ENCODE measurements at places on chromosomes 5 and 9.

- no peak for DNase-seq
Observed at GRCh38 chr5:131378721-131379541, 115.1 kb downstream of the CDC42SE2 start.

- DNase-seq = no peak
Observed at GRCh38 chr5:74017786-74018211, 391.8 kb downstream of the ARHGEF28 start.

GRCh38 chr5:168318240-168318639 lies 26.8 kb downstream of the WWC1 start:
- DNase-seq = peak; percentile 89

- DNase-seq = peak; percentile 73
Observed at GRCh38 chr5:160165137-160166068, 46.2 kb upstream of the PWWP2A start.

DNA sequence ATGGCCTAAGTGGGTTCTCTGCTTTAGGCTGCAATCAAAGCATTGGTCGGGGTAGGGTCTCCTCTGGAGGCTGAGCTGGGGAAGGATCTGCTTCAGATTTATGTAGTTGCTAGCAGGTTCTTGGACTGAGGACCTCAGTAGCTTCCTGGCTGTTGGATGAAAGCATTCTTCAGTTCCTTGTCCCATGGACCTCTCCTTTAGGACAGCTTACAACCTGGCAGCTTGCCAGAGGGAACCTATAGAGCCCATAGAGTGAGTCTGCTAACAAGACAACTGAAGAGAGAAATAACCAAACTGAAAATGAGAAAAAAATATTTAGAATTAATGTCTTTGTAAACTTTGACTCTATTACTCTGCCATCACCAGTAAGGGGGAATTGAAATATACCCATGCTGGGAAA lies 12.4 kb downstream of the MRPS30 start:
- no peak for DNase-seq

GRCh38 chr5:159444441-159445082 lies 114.3 kb upstream of the IL12B start:
- DNase-seq = peak; percentile 15

- DNase-seq = peak; percentile 55
Observed at GRCh38 chr5:43312699-43313034, 545 bp downstream of the HMGCS1 start.

DNA sequence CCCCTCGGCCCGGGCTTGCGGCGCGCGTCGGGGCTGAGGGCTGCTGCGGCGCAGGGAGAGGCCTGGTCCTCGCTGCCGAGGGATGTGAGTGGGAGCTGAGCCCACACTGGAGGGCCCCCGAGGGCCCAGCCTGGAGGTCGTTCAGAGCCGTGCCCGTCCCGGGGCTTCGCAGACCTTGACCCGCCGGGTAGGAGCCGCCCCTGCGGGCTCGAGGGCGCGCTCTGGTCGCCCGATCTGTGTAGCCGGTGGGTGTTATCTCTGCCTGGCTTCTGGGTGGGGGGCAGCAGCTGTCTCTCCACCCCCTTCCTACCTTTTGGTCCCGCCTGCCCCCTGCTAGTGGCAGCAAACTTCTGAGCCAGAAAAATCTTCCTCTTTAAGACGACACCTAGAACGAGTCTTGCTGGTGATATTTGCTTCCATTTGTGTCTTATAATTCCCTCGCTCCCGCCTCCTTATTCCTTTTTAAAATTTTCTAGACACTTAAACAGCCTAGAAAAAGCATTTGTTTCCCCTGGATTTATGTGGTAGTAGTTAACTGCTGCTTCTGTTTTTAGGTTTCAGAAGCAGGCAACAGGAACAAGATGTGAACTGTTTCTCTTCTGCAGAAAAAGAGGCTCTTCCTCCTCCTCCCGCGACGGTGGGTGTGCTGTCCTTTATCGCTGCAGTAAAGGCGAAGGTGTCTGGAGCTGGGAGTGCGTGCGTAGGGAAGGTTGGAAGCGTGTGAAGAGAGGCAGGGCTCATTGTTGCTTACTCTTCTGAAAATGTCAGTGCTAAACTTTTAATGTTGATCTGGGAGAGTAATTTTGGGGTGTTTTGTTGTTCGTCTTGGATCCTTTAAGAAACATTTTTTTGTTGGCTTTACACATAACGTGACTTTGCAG lies 554 bp downstream of the JAK2 start:
- DNase-seq = peak; percentile 68

GRCh38 chr9:111621895-111622480 lies 9.1 kb upstream of the DNAJC25 start:
- DNase-seq = peak; percentile 12

DNA sequence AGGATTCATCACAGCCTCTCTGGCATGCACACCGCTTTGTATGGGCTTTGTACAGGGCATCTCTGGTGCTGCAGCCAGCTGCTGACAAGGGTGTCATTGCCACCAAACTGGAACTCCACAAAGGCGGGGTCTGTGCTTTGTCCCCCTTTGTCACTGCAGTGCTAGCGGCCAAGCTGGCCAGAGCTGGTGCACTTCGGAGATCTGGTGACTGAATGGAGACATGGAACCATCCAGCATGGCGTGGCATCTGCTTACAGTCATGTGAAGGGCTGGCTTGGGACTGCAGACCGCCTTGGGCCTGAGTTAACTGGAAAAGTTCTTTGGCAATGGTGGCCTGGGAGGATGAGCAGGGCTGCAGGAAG lies 18.7 kb upstream of the COL5A1 start:
- no peak for DNase-seq

- no peak for DNase-seq
Observed at GRCh38 chr9:137311986-137312851, 10.1 kb upstream of the NRARP start.

GRCh38 chr5:179906795-179907555 lies 722 bp downstream of the TBC1D9B start:
- no peak for DNase-seq

DNA sequence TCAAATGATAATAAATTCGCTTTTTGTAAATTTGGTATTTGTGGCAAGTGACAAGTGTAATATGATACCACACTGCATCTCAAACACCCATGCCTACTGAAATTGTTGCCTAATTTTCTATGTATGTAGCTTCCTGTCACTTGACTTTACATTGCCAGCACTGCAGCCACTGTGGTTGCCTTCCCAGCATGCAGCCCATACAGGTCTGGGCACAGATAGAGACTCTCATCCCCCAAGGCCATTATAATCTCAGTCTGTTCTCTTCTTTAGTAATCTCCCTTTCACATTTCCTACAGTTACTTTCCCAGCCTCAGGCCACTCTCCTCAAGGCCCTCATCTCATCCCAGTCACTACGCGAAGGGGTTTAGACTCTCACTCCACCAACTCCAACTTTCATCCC lies 1200.6 kb downstream of the PTPRD start:
- no peak for DNase-seq

GRCh38 chr9:76322810-76323209 lies 71.4 kb downstream of the RFK start:
- DNase-seq = no peak

GRCh38 chr5:105640328-105640727 lies 2030.4 kb downstream of the EFNA5 start:
- no peak for DNase-seq

DNA sequence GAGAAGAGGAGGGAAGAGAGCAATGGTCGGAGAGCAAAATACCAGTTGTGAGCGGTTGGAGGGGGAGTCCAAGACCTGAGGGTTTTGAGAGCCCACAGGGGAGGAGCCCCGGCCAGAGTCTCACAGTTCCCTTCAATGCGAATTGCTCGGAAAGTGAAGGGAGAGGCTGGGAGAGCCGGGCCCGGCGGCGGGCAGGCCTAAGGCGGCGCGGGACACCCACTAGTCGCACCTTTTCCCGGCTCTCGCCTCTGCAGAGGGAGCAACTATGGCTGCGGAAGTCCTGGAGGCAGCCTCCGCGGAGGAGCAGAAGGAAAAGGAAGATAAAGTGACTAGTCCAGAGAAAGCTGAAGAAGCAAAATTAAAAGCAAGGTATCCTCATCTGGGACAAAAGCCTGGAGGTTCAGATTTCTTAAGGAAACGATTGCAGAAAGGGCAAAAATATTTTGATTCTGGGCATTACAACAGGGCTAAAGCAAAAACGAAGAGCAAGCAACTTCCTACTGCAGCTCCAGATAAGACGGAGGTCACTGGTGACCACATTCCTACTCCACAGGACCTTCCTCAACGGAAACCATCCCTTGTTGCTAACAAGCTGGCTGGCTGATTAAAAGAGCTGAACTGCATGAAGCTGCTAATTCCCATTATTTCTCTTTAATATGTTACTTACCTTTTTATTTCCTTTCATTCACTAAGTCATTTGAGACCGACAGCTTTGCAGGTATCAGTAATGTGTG lies 6.5 kb upstream of the BTNL3 start:
- no peak for DNase-seq

DNA sequence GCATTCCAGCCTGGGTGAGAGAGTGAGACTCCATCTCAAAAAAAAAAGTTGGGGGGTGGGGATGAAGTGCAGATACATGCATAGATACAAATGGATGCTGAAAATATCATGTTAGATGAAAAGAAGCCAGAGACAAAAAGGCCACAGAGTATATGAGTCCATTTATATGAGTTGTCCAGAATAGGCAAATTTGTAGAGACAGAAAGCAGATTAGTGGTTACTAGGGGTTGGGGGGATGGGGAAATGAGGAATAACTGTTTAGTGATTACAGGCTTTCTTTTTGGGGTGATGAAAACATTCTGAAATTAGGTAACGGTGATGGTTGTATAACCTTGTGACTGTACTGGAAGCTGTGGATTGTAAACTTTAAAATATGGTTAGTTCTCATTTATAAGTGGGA lies 13.8 kb upstream of the LHFPL2 start:
- no peak for DNase-seq

- no peak for DNase-seq
Observed at GRCh38 chr5:98772415-98773213, 849 bp upstream of the RGMB start.

- peak; percentile 48 for DNase-seq
Observed at GRCh38 chr5:131679911-131680310, 44.9 kb upstream of the RAPGEF6 start.

DNA sequence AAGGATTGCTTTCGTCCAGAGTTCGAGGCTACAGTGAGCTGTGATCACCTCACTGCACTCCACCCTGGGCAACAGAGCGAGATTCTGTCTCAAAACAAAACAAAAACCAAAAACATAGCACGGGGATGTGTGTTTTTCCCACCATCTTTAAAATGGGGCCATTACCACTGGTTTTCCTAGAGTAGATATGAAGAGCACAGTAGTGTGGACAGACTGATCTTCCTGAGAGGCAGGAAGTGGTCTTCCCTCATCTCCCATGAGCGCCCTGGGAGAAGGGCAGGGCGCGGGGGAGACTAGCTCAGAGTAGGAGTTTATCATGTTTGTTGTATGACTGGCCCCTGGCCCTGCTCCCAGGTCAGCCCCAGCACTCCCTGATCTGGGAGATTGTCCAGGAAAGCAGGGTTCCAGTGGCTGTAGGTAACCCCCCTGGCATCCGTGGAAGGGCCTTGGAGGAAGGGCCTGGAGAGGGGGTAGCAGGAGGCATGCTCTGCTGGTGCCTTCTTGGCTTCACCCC lies 2.3 kb downstream of the SUSD3 start:
- DNase-seq = no peak

DNA sequence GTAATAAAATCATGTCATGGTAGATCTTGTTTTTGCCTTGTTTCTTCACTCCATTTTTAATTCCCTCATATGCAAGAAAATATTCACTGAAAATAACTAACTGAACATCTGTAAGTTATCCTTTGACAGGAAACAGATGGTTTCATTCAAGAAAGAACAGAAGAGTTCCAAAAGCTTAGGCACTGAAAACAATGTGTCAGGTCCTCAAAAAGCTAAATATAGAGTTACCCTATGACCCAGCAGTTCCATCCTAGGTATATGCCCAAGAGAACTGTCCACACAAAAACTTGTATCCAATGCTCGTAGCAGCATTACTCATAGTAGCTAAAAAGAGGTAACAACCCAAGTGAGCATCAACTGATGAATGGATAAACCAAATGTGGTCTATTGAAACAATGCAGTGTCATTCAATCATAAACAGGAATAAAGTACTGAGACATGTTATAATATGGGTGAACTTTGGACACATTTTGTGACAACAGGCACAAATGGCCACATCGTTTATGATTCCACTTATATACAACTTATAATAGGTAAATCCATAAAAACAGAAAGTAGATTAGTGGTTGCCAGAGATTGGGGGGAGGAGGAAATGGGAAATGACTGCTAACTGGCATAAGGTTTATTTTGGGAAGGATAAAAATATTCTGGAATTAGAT lies 231.0 kb downstream of the FRMD3 start:
- no peak for DNase-seq

- peak; percentile 64 for DNase-seq
Observed at GRCh38 chr5:78113689-78114264, 180.7 kb downstream of the AP3B1 start.

- no peak for DNase-seq
Observed at GRCh38 chr5:40834391-40834848, 602 bp downstream of the RPL37 start.

- no peak for DNase-seq
Observed at GRCh38 chr5:34511063-34511462, 145.1 kb upstream of the RAI14 start.

- no peak for DNase-seq
Observed at GRCh38 chr5:120873083-120873482, 409.0 kb downstream of the PRR16 start.

GRCh38 chr5:108681079-108681921 lies 66.4 kb upstream of the FER start:
- peak; percentile 54 for DNase-seq

GRCh38 chr5:159175547-159175946 lies 33.8 kb downstream of the RNF145 start:
- DNase-seq = no peak

- no peak for DNase-seq
Observed at GRCh38 chr9:4068449-4068848, 231.4 kb downstream of the GLIS3 start.

- DNase-seq = no peak
Observed at GRCh38 chr5:20498102-20498501, 510.1 kb upstream of the CDH18 start.

GRCh38 chr9:129258124-129258822 lies 80.2 kb upstream of the IER5L start:
- peak; percentile 69 for DNase-seq

DNA sequence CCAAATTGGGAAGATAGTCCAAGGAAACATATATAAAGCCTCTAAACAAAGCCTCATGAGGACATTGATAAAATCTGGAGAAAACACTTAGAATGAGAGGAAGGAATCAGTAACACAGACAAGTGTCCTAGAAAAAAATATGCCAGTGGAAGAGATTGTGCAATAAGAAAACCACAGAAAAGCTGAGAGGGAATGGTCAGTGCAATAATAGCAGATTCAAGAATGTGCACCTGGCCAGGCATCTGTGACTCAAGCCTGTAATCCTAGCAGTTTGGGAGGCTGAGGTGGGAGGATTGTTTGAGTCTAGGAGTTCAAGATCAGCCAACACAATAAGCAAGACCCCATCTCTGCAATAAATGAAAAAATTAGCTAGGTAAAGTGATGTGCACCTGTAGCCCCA lies 691.2 kb upstream of the CDH6 start:
- peak; percentile 4 for DNase-seq

DNA sequence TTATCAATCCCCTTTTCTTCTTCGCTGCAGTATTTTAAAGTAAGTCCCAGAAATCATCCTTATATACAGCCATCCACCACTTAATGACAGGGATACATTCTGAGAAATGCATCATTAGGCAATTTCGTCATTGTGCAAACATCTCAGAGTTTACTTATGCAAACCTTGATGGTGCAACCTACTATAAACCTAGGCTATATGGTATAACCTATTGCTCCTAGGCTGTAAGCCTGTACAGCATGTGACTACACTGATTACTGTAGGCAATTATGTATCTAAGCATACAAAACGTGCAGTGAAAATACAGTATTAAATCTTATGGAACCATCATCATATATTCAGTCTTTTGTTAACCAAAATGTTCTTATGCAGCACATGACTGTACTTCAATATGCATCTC lies 36.8 kb downstream of the SAXO1 start:
- no peak for DNase-seq

Measured in MV-4-11 (cell line).